ENCODE measurements at places on chromosomes 12 and 14. TPM values are rescaled to one million over a fixed set of nuclear protein-coding genes. Genes with fewer than 3 reads are reported as not detected.

KHNYN gene
- 18.9 TPM for polyA plus RNA-seq

CIROP gene
- polyA plus RNA-seq = 0.37 TPM

CCDC198 gene
- not detected for polyA plus RNA-seq

REP15 gene
- polyA plus RNA-seq = 0.48 TPM

NR2C1 gene
- 12.9 TPM for polyA plus RNA-seq

NTF3 gene
- 36.0 TPM for polyA plus RNA-seq

C12orf54 gene
- polyA plus RNA-seq = not detected

FAM181A gene
- not detected for polyA plus RNA-seq

TAMALIN gene
- polyA plus RNA-seq = 5.3 TPM

MSI1 gene
- polyA plus RNA-seq = not detected

DNA sequence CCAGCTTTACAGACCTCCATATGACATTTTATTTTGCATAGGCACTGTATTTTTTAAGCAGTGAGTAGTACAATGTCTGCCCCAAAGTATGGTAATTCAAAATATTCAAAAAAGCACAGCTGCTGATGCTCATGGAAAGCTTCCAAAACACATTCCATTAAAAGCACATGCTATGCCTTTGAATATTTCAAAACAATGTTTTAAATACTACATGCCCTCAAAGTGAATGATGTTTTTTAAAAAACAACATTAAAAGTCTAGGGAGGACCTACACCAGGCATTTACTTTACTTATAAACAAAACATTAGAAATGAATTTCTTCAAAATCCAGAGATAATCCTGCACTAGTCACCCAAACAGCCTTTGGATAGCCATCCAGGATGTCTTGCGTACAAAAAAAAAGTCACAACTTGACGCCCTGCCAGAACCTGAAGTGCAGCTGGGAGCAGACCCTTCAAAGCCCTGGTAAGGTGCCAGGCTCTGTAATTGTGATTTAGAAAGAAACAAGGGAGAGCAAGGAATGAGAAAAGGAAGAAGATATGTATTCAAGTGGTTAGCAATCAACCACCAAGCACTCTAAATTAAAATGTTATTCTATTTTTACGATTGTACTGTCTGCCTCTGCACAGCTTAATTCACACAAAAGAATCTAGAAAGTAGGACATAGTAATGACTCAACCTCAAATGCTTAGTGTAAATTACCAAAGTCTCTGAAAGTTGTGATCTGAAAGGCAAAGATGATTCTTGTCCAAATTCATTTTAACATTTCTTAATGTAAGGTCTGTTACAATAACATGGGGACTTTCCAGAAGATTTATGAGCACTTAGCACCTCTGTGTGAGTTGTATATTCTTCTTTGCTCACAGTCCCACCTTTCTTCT, 31.9 kb downstream of the CEP83 start:
- H3K27ac ChIP-seq = peak overlapping the region; percentile 36
- peak; percentile 82 for DNase-seq
- no peak overlapping the region for H3K4me3 ChIP-seq
- H3K36me3 ChIP-seq = no peaks in the 10 kb centered on the region
- peaks cover 2% of the 10 kb centered on the region for H3K4me1 ChIP-seq

DNA sequence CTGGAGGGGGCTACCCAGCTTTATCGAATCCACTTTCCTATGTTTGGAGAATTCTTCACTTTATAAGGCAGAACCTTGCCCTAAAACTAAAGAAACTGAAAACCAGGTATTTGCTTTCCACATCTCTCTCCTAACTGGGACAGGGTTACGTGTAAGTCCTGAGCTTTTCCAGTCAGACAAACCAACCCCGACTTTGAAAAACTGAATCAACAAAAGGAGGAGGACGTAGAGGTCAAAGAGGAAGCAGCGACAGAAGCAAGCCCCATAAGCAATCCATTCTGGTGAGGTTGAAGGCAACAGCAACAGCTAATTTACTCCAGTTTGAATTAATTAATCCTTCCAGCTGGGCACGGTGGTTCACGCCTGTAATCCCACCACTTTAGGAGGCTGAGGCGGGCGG, 47.2 kb downstream of the LRP6 start:
- no peaks in the 10 kb centered on the region for H3K27me3 ChIP-seq
- H3K4me1 ChIP-seq = peaks cover 10% of the 10 kb centered on the region
- DNase-seq = no peak
- no peaks in the 10 kb centered on the region for H3K36me3 ChIP-seq

- no peaks in the 10 kb centered on the region for H3K36me3 ChIP-seq
- no peak for DNase-seq
These were observed 190.2 kb downstream of the KIF26A start for GRCh38 chr14:104328607-104329006.

GRCh38 chr12:50677858-50678257, 86.0 kb upstream of the ATF1 start:
- peaks cover 5% of the 10 kb centered on the region for H3K4me1 ChIP-seq
- no peaks in the 10 kb centered on the region for H3K36me3 ChIP-seq
- H3K27me3 ChIP-seq = no peaks in the 10 kb centered on the region
- H3K27ac ChIP-seq = no peak overlapping the region

DNA sequence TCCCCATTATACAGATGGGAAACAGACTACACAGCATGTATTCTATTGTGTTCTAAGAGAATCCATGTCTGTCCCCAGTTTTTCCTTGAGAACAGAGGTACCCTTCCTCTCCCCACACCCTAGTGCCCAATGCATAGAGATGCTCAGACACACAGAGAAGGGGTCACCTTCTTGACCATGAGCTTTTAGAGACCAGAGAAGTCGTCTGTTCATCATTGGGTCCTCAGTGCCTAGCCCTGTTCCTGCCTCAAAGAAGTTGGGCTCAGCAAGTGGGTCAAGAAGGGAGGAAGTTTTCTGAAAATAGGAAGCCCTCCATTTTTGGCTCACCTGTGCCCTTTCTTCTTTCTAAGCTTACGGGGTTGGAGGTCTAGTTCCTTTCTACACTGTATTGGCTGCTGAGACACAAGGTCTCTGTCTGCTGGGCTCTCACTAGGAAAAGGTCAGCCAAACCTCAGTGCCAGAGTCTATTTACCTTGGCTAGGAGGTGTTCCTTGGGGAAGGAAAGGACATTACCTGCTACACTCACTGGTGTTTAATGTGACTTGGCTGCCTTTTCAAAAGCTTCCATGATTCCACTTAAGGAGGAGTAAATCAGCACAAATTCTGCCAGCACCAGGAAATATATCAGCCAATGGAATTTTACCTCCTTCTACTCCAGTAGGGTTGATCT, 198.5 kb upstream of the PWP1 start:
- H3K27ac ChIP-seq = no peak overlapping the region
- no peak overlapping the region for H3K4me3 ChIP-seq
- H3K36me3 ChIP-seq = no peaks in the 10 kb centered on the region
- no peak for DNase-seq
- H3K27me3 ChIP-seq = no peaks in the 10 kb centered on the region

- no peak for DNase-seq
- peaks cover 9% of the 10 kb centered on the region for H3K4me1 ChIP-seq
- no peaks in the 10 kb centered on the region for H3K36me3 ChIP-seq
These were observed 319.1 kb downstream of the ZFP36L1 start for GRCh38 chr14:68473794-68474193.

- peaks cover 43% of the 10 kb centered on the region for H3K27me3 ChIP-seq
- peaks cover 7% of the 10 kb centered on the region for H3K4me1 ChIP-seq
- peak; percentile 85 for DNase-seq
- no peak overlapping the region for H3K27ac ChIP-seq
- no peak overlapping the region for H3K4me3 ChIP-seq
These were observed 54.9 kb upstream of the CISTR start for GRCh38 chr12:53806721-53807120.

DNA sequence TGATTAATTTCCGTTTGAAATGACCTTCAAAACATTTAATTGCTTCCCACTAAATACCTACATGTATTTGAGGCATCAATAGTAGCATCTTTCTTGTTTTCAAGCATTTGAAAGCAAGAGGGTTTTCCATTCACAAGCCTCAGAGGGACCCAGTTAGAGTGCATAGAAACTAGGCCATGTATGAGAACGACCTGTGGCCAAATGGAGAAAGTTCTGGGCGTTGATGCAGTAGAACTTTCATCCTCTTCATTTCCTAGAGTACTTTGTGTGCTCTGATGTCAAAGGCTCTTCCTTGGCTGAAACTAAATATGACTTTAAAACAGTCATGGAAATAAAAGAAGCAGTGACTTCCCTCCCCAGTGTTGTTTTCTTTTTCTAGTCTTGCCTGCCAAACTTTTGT, 944 bp upstream of the DHRS7 start:
- peaks cover 3% of the 10 kb centered on the region for H3K36me3 ChIP-seq
- no peak overlapping the region for H3K27ac ChIP-seq
- no peak for DNase-seq
- peaks cover 6% of the 10 kb centered on the region for H3K4me1 ChIP-seq

Data from IMR-90 (cell line).